Stimulated activated CD4-positive, alpha-beta T cell treated with anti-CD3 and anti-CD28 coated beads, Interleukin-4, amount 100 ng/mL, for 24 hours (primary cell): ENCODE measurements at places on chromosomes 13 and 19.

GRCh38 chr13:71643448-71643860, 223.6 kb downstream of the DACH1 start:
- DNase-seq, result no peak

DNA sequence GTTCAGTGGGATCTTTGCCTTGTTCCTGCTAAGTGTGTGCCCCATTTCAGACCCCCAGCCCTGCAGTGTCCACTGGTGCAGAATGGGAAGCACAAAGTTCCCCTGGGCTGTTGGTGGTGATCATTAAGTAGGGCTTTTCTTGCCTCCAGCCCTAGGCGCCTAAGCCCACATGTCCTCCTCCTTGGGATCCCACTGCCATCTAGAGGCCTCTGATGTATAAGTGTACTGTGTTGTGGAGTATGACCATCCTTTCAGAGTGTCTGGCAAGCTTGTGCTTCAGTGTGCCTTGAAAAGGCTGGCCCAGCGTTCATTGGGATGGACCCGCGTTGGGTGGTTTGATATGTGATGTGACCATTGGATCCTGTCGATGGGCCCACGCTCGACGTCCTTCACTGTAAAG, 71.2 kb downstream of the WASF3 start:
- DNase-seq, result peak; percentile 5

DNA sequence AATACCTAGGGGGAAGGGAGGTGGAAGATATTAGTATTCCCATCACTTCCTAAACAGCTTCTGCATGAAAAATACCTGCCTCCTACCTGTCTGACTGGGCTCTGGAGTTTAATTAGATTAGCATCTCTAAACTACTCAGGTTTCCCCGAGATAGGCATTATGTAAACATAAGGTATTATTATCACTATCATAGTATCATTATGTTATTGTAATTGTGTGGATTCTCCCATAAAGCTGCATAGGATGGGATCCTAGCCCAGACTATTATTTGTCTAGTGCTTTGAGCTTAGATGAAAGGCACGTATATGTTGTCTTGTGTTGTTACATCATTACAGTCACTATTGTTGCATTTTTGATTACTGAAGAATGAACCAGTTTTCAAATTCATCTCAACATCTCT, 115.2 kb upstream of the SOX21 start:
- DNase-seq, result no peak

GRCh38 chr19:1275976-1276627, 772 bp downstream of the FAM174C start:
- DNase-seq, result no peak

GRCh38 chr19:7911508-7912143, 3.0 kb upstream of the TGFBR3L start:
- DNase-seq, result no peak

DNA sequence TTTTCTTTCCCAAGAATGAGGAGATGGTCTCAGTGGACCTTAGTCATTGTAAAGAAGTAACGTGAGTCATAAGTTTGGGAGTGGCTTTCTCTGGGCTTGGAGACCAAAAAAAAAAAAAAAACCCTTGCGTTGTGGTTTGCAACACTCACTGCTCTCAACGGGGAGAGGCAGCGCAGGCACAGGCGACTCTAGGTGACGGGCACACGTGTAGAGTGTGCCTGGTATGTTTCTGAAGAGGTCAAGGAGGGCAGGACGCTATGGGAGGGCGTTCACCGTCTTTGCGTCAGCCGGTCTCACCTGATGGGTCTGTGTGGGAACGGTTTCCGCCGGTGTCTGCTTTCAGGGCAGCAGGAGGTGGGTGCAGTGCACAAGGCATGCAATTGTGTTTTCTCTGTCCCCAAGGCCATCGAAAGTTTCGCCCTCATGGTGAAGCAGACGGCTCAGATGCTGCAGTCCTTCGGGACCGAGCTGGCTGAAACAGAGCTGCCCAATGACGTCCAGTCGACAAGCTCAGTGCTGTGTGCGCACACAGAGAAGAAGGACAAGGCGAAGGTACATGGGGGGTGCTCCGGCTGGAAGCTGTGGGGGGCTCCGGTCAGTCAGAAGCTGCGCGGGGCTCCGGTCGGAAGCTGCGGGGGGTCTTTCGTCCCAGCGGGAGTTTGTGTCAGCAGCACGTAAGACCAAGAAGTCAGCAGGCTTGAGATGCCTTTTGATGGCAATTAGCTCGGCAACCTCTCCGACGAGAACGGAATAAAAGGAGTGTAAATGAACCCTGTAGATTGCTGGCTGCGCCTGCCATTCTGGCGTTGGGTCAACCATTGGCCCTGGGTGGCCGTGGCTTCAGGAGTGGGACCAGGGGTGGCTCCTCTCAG, 40.8 kb upstream of the F7 start:
- no peak for DNase-seq

DNA sequence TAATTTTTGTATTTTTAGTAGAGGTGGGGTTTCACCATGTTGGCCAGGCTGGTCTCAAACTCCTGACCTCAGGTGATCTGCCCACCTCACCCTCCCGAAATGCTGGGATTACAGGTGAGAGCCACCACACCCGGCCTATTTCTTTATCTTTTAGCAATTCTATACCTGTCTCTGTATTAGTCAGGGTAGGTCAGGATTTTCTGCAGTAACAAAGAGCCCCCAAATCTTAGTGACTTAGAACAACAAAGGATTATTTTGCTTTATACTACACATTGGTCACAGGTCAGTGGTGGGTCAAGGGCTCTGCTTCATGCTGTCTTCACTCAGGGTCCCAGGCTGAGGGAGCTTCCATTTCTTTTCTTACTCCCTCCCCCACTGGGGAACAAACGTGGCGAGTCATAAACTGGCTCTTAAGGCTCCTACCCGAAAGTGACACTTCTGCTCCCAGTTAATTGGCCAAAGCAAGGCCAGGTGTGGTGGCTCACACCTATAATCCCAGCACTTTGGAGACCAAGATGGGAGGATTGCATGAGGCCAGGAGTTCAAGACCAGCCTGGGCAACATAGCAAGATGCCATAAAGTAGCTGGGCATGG, 6.8 kb downstream of the ITPKC start:
- DNase-seq, result no peak

DNA sequence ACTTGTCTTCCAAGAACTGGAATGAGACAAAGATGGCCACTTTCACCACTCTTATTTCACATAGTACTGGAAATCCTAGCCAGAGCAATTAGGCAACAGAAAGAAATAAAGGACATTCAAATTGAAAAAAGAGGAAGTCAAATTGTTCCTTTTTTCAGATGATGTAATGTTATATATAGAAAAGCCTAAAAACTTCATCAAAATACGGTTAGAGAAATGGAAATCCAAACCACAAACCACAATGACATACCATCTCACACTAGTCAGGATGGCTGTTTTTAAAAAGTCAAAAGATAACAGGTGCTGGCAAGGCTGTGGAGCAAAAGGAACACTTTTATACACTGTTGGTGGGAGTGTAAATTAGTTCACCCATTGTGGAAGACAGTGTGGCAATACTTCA, 113.3 kb upstream of the SPRY2 start:
- no peak for DNase-seq

DNA sequence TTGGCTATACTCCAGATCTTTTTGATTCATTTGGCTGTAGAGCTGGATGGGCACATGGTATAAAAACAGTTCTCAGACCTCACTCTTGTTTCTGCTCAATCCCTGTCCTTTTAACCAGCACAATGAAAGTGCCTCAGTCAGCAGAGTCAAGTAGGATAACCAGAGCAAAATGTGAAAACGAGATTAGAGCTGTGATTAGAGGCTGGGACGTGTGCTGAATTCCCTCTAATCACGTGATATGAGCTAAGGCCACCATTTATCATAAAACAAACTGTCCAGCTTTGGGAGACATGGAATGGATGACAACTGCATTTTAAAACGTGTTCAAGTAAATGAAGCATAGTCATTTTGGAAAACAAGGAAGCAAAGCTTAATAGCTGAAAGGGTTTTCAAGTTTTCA, 54.1 kb downstream of the GJA3 start:
- no peak for DNase-seq

- peak; percentile 58 for DNase-seq
Observed at GRCh38 chr19:6663236-6664201, 6.4 kb downstream of the TNFSF14 start.

- DNase-seq, result peak; percentile 75
Observed at GRCh38 chr19:1064661-1065605, 2.0 kb upstream of the ARHGAP45 start.

GRCh38 chr13:108657519-108657918, 28.1 kb downstream of the MYO16 start:
- DNase-seq, result no peak

DNA sequence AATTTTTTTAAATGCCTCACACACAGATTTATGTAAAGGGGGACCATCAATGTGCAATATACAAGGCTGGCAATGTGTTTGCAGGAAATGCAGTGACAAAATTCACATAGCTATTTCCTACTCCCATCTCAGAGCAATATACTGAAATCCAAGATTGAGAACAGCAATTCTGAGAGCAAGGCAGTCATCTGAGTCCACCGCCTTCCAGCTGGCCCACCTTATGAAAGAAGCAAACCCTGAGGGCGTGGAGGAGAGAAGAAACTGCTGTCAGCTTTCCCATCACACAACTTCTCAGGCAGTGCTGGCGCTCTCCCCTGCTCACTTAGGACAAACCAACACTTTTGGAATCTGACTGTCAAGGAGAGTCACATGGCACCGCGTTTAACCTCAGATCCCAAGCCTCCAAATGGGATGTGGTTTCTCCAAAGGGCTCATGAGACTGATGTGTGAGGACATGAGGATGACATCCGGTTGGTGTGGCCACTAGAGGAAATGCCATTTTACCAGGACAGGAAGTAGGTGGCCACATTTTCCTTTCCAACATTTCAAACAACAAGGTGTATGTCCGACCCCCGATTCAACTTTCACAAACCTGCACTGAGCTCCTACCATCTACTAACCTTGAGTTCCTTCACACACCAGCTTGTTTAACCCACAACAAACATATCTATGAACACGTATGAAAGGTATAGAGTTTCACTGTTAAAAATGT, 3.7 kb upstream of the DOCK9 start:
- no peak for DNase-seq

DNA sequence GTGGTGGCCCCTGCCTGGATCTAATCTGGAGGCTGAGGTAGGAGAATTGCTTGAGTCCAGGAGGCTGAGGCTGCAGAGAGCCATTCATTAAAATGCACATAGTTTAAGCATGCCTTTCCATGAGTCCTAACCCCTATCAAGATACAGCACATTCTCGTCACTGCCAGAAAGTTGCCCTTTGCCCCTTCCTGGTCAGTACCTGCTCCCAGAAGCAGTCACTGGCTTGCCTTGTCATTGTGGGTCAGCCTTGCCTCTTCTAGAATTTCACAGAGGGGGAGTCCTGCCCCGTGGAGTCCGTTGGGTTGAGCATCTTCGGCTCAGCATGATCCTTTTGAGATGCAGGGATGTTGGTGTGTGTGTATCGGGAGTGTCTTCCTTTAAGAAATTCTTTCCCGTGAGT, 10.8 kb downstream of the BICRA start:
- DNase-seq, result no peak

GRCh38 chr19:9793071-9793591, 24.6 kb upstream of the ZNF846 start:
- peak; percentile 64 for DNase-seq

- no peak for DNase-seq
Observed at GRCh38 chr13:48181482-48182145, 51.4 kb upstream of the ITM2B start.
